ENCODE measurements at places on chromosomes 11 and 22.

DNA sequence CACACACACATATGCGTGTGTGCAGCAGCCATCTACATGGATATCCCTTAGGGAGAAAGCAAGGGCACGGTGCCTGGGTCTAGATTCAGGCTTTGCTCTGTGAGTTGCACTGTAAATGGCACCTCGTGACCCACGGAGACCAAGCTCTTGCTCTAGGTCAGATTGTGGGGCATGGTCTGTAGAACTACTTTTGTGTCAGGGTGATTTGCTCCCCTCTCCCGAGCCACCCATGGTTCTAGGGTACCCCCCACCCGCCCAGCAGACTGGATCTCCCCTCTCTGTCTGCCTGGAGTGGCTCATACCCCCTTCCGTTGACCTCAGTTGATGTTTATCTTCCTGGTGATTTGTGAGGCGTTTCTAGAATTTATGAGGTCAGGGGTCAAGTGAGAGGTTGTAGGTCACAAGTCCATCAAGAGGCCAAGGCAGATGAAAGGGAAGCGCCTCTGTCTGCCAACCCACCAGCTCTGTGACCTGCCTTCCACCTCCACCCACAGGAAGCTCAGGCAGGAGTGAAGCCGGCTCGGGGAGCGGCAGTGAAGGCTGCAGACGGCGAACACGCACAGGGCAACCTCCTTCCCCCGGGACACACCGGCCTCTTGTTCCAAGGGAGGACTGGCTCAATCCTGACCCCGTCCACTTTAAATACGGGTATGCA lies 76.2 kb upstream of the TTLL12 start:
- DNase-seq, result peak; percentile 35

- no peak for DNase-seq
These were observed 52.7 kb downstream of the TBC1D22A start for GRCh38 chr22:46815132-46815531.

- no peak for DNase-seq
These were observed 79.7 kb downstream of the C22orf31 start for GRCh38 chr22:28981818-28982499.

DNA sequence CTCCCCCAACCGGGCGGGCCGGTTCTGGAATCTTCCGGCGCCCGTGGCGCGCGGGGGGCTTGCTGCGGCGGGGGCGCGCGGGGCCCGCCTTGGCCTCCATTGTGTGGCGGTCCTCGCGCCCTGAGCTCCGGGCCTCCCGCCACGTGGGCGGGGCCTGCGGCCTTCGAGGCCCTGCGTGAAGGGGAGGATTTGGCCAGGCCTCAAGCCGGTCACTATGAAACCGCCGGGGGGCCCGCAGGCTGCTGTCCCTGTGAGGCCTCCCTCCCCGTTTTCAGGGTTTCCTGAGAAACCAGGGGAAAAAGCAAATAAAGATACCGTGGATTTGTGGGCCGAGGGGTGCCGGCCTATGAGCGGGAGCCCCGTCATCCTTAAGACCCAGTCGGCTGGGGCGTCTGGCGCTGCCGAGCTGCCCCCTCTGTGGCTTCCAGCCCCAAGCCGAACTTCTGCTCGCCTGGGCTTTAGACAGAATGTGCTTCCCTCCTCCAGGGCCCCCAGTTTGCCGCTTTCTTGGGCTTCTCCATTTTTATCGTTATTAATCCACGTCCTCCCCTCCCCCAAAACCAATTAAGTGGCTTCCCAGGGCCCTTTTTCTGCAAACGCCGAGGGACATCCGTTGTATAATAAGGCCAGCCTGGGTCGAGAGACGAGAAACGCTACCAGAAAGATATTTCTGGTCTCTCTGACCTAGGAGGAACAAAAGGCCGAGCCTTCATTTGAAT lies 602 bp downstream of the EWSR1 start:
- peak; percentile 20 for DNase-seq

- DNase-seq, result no peak
These were observed 6.0 kb upstream of the LMO1 start for GRCh38 chr11:8269636-8270035.

DNA sequence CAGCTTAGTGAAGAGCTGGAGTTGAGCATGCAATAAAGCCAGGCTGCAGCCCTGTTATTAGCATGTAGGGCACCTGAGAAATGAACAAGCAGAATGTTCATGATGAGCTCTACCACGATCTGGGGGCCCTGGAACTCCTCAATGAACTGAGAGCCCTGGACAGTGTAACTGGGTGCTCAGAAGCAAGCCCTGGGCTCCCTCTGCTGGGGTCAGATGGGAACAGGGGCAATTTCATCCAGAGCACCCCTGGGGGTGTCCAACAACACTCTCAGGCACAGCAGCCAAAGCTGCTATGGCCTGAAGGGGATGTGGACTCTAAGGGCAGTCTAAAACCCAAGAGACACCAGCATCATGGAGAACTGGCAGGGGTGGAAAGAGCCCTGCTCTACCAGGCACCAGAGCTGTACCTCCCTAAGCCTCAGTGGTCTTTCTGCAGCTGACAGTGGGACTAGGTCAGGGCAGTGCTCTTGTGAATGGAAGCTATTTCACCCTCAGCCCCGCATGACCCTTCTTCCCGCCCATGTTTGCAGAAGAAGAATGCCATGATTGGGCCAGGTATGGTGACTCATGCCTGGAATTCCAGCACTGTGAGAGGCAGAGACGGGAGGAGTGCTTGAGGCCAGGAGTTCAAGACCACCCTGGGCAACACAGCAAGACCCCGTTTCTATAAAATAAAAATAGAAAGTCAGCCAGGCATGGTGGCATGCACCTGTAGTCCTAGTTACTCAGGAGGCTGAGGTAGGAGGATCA lies 28.9 kb downstream of the THOC5 start:
- DNase-seq, result peak; percentile 3

DNA sequence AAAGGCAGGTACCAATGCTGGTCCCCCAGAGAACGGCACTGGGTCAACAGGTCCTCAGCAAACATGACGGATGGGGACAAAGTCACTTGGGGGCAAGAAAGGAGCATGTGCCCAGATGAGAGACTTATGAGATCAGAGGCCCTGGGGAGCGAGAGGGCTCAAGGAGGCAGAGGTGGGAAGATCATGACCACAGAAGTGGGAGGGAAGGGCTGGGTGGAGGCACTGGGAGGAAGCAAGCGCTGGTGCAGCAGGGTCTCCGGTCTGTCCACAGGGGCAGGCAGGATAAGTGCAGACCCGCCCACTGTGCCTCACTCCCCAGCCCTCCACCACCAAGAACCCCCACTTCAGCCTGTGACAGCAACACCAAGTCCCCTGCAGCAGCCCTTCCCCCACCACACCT lies 10.9 kb downstream of the ELFN2 start:
- no peak for DNase-seq

DNA sequence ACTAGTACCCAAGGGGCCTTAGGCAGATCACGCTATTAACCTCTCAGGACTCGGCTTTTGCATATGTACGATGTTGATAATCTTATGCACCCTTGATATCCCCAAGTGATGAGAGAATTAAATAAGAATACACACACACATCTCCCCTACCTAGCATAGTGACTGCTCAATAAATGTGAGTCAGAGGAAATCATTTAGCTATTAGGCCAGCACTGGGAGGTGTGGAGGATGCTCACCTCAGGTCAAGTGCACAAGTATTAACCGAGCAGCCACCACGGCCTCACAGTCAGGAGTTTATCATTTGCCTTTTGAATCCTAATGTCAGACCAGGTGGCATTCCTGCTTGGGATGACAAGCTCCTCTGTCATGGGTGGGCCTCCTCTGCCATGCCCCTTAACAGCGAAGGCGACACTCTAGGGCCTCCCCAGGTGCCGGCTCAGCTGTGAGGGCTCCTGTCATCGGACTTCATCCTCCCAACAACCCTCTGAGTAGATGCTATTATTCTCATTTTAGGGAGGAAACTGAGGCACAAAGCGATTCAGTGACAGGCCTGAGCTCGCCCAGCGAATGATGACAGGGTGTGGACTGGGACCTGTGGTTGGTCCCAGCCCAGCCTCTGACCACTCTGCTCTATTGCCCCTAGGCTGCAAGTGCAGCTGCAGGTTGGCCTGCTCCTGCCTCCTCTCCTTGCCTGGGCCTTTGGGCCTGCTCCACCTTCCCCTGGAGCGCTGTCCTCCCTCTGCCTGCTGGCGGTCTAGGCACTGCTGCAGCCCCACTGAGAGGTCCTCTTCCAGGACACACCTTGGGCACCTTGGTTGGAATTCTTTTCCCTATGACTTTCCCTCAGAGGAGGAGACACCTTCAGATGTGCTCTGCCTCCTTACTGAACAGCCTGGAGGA lies 5.0 kb upstream of the SOX10 start:
- no peak for DNase-seq

- DNase-seq, result no peak
These were observed 145.0 kb upstream of the THY1 start for GRCh38 chr11:119567688-119568582.

DNA sequence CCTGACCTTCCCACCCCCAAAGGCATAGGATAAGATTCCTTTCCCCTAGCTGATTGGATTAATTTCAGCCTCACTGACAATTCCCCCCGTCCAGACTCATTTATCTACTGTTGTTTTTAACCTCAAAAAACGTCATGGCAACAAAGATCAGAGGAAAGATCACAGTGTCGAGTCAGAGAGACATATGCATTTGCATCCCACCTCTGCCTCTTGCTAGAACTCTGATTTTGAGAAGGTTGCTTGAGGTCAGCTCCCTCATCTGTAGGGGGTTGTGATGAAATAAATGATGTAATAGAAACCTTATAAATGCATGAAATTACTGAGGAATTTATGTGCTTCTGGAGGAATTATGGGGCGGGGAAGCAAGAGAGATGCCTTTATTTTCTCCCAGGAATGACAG lies 53.3 kb upstream of the SYN3 start:
- DNase-seq, result no peak

GRCh38 chr11:35133656-35134055 lies 5.3 kb upstream of the CD44 start:
- no peak for DNase-seq

DNA sequence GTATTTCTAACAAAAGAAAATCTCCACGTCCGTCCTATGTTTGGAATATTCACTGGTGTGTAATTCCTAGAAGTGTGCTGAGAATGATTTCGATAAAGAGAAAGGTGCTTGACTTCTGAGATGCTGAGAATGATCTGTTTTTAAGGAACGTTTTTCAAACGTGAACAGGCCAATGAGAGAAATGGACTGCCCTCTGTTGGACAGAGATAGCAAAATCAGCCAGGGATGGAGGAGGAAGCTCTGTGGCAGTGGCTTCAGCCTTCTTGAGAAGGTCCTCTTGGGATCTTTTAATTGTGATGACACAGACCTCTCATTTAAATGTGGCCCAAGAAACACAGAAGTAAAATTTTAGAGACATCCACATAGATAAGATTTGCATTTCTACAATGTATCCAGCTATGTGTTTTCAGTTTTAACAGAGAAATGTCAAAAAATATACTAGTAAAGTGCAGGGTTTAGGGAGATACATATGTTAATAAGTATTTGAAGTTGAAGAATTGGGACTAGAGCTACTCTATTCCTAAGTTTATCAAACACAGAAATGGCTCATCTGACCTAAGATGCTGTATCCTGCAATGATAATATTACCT lies 84.0 kb upstream of the RCN1 start:
- peak; percentile 29 for DNase-seq

GRCh38 chr22:27581688-27582087 lies 219.9 kb downstream of the MN1 start:
- no peak for DNase-seq

- no peak for DNase-seq
These were observed 101.2 kb downstream of the CEP164 start for GRCh38 chr11:117428856-117429229.

- DNase-seq, result no peak
These were observed 60.2 kb upstream of the CRTAM start for GRCh38 chr11:122778148-122778547.

DNA sequence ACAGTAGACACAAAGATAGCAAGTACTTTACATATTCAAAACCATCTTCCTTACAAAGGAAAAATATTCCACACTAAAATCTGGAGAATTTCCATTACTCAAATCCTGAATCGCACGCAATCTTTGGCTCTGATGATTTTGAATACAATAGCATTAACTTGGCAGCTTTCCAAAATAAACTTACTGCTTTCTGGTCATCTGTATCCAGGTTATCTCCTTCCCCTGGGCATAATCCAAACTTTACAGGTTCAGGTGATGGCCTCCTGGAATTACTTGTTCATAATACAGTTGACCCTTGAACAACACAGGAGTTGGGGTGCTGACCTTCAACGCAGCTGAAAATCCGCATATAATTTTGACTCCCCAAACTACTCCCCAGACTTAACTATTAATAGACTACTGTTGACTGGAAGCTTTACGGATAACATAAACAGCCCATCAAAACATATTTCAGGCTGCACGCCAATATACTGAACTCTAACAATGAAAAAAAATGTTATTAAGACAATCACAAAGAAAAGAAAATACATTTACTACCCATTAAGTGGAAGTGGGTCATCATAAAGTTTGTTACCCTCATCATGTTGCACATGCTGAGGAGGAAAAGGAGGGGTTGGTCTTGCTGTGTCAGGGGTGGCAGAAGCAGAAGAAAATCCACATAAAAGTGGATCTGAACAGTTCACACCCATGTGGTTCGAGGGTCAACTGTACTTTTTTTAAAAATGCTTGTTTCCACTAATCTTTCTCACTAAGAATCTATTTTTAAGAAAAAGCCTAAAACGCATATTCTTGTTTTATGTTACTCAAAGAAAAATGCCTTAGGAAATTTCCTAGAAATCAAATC lies 6.5 kb downstream of the MTMR2 start:
- DNase-seq, result no peak

DNA sequence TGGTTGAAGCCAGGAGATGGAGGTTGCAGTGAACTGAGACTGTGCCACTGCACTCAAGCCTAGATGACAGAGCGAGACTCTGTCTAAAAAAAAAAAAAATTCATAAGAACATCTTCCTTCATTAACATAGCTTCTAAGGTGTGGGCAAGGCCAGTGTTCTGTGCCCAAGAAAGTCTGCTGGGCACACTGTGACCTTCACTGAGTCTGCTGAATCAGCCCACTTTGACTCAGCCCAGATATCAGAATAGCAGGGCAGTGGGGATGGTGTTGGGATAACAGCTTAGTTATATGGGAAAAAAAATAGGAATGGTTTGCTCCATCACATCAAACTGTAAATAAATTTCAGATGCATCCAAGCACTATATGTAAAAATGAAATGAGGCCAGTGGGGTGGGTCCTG lies 32.4 kb upstream of the XBP1 start:
- DNase-seq, result no peak

DNA sequence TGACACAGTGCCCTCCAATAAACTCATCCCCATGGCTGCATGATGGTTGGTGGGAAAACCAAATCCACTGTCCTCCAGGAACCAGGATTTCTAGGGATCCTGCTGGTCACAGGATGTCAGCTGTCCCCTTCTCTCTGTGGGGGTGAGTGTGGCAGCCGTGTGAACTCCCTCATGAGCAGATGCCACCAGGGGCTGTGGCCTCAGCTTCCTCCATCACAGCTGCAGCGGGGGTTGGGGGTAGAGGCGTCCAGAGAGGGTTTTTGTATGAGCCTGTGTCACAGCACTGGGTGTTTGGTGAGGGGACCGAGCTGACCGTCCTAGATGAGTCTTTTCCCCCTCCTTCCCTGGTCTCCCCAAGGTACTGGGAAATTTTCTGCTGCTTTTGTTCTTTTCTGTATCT lies 26.4 kb downstream of the IGLL5 start:
- no peak for DNase-seq

DNA sequence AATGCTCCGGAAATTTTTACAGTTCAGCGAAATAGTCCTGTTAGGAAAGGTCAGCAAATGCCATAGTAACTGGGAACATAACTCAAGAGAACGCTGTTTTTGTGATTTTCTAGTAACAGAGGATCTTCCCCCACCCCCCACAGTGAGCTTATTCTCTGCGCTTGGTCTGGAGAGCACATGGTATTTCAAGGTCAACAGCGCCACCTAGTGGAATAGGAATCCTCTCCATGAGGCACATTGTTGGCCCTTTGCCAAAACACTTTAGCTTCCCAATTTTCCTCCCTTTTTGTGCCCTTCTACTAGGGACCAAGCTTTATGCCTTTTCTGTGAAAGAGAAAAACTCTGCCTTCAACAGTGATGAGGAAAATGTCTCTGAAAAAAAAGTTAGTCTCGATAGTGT lies 13.2 kb upstream of the OR4C12 start:
- DNase-seq, result peak; percentile 13

All from CD4-positive, alpha-beta T cell treated with Interleukin-15 for 4 hours (primary cell).